Smooth muscle cell of bladder (primary cell): ENCODE measurements at places on chromosomes 7 and 10. TPM values are rescaled to one million over a fixed set of nuclear protein-coding genes. Genes with fewer than 3 reads are reported as not detected.

The CALCR gene
- total RNA-seq: not detected in 2 replicates

The PKD1L1 gene
- total RNA-seq: under 0.01 and 0.09 TPM in 2 replicates

The UBE2D4 gene
- total RNA-seq: 4.1 and 8.9 TPM in 2 replicates

The PDE6C gene
- total RNA-seq: not detected in 2 replicates

The CAMK2B gene
- 0.09 and 0.14 TPM in 2 replicates for total RNA-seq

The CYP3A7 gene
- 0.14 and 0.46 TPM in 2 replicates for total RNA-seq

The ANKRD26 gene
- total RNA-seq: 8.5 and 8.7 TPM in 2 replicates
